Suppressor macrophage treated with lipopolysaccharide for 1 hour (primary cell): ENCODE measurements at places on chromosomes 4 and X.

DNA sequence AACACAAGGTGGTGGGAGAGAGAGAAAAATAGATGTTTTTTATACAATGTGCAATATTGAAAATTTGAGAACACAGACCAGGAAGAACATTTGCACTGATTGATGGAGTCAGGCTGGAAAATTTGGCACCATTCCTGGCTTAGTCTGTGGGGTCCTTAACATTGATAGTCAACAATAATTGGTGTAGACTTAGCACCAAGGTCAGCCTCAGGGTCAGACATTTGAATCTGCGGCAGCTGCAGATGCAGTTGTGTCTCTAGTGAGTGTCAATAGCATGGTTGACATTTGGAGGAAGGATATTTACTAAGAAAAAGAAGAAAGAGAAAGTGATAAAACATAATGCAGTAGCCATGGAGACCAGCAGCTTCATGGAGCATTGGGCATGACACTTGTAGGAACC lies 31.5 kb upstream of the GLRA3 start:
- no peak for DNase-seq

GRCh38 chr4:108094923-108095482 lies 73.7 kb downstream of the LEF1 start:
- DNase-seq: no peak

DNA sequence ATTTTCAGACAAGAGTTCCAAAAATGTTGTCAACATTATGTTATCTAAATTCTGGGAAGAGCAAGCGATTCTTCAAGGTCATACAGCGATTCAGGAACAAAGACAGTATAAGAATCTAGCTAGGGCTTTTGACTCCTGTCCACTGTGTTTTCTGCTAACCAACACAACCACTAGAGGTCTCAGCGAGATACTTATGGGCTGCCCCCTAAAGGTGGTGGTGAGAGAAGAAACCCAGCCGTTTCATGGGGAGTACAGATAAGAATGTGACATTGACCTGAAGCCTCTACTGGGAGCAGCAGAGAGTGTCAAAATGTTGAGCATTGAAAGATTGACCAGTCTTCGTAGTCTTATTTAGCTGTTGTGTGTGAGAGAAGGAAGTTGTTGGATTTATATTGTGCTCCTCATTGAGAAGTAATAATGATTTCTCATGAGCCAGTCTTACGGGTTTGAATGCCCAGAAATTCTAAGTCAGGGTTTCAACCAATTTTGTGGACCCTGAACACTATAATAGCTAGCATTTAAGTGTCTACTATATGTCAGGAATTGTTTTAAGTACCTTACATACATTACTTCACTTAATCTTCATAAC lies 168.3 kb downstream of the SPRY1 start:
- DNase-seq: peak; percentile 86

GRCh38 chrX:65688403-65688871 lies 21.0 kb downstream of the MSN start:
- peak; percentile 72 for DNase-seq

- DNase-seq: no peak
These were observed 746 bp upstream of the AADAT start for GRCh38 chr4:170090352-170091052.

GRCh38 chr4:113212613-113213012 lies 163.2 kb downstream of the ANK2 start:
- no peak for DNase-seq

- peak; percentile 85 for DNase-seq
These were observed 48.1 kb downstream of the DCLK2 start for GRCh38 chr4:150126201-150126863.

DNA sequence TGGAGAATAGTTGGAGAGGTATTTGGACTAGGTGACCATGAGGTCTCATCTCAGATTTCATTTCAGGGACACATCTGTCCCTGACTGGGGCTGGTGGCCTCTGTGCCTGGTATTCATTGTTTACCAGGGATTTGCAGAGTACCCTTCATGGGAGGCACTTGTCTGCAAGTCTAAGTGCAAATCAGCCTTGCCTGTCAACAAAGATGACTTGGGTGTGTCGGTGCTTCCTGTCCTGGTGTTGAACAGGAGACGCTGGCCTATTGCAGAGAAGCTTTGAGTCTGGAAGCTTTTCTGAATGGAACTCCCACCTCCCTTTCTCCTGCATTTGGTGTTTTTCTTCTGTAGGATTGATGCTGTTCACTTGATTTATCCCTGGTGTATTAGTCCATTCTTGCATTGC lies 104.1 kb downstream of the TNIP2 start:
- no peak for DNase-seq

- no peak for DNase-seq
These were observed 8.5 kb upstream of the TCEAL9 start for GRCh38 chrX:103347682-103348397.

GRCh38 chr4:14049946-14050345 lies 422.4 kb upstream of the BOD1L1 start:
- DNase-seq: no peak

- DNase-seq: no peak
These were observed 26.4 kb upstream of the PNMA3 start for GRCh38 chrX:153029875-153030274.

GRCh38 chrX:78366576-78366975 lies 39.2 kb upstream of the CYSLTR1 start:
- DNase-seq: no peak

GRCh38 chrX:119573840-119574393 lies 446 bp upstream of the UBE2A start:
- peak; percentile 58 for DNase-seq

DNA sequence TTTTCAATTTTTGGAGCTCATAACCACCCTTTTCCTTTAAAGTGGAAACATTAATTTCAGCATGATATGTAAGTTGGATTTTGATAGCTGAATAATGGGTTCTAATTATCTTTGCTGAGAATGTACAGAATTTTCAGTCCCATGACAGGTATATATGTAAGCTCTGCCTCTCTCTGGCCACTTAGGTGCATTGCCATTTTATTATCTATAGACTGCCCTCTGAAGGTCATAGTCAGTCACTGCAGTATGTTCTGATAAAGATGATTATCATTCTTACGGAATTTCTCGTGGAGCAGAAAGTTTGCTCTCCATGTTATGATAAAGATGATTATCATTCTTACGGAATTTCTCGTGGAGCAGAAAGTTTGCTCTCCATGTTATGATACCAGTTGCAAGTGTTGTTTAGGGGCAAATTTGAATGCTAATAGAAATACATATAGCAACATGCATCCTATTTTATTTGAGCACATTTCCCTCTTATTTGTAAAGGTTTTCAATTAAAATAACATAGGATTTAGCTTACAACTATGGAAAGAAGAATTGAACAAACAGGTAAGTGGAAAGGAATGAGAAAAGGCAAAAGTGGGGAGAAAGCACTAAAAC lies 10.4 kb downstream of the AFP start:
- DNase-seq: peak; percentile 76

DNA sequence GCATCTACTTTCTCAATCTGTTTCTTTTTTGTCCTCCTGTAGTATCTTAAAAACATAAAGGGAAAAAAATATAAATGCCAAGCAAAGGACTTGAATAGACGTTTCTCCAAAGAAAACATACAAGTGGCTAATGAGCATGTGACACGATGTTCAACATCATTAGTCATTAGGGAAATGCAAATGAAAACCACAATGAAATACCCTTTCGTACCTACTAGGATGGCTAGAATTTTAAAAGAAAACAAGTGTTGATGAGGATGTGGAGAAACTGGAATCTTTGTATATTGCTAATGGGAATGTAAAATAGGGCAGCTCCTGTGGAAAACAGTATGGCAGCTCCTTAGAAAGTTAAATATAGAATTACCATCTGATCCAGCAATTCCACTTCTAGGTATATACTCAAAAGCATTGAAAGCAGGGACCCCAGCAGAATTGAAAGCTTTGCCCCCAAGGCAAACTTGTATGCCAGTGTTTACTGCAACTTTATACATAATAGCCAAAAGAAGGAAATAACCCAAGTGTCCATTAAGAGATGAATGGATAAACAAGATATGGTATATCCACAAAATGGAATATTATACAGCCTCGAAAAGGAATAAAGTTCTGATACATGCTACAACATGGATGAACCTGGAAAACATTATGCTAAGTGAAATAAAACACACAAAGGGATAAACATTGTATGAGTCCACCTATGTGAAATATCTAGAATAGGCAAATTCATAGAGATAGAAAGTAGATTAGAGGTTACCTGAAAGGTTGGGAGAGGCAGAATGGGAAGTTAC lies 138.3 kb downstream of the SH3KBP1 start:
- DNase-seq: no peak

DNA sequence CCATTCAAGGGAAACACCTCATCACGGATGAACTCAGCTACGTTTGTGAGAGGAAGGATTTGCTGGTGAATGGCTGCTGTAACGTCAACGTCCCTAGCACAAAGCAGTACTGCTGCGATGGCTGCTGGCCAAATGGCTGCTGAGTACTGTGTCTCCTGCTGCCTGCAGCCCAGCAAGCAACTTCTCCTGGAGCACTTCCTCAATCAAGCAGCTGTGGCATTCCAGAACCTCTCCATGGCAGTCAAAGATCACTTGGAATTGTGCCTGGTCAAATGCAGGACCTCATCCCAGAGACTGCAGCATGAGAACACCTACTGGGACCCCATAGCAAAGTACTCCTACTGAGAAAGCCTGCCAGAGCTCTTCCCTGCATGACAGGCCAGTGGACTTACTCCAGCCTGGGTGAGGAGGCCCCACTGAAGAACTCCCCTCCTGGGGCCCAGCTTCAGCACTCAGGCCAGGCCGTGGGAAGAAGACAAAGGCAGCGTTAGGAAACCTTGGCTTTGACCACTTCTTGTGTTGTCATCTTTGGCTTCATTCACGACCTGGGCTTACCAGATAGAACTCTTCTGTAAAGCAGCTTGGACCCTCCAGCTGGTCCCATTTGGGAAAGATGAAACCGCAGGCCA lies 244.3 kb downstream of the RBMX2 start:
- DNase-seq: no peak

- DNase-seq: no peak
These were observed 48.0 kb downstream of the OTC start for GRCh38 chrX:38400389-38400910.

GRCh38 chr4:88803600-88804096 lies 106.0 kb upstream of the NAP1L5 start:
- peak; percentile 52 for DNase-seq

DNA sequence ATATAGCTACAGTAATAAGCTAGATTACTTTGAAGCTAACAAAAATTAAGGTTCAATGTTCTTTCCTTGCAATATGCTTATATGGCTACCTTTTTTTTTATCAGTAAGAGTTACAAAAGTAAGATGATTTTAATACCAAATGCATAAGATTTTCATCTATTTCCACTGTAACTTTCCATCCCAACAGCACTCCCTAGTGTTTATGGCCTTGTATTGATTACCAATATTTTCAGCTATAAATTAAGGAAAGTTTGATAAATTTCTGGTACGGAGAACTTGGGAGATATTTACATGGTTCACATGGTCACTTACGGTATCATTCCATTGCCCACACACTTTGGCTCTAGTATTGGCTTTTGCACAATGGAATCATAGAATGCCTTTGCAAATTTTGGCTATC lies 448.9 kb upstream of the PABPC4L start:
- DNase-seq: no peak

- peak; percentile 63 for DNase-seq
These were observed 585 bp upstream of the SEC24D start for GRCh38 chr4:118836301-118837120.

- no peak for DNase-seq
These were observed 11.4 kb downstream of the EDNRA start for GRCh38 chr4:147492306-147492705.

DNA sequence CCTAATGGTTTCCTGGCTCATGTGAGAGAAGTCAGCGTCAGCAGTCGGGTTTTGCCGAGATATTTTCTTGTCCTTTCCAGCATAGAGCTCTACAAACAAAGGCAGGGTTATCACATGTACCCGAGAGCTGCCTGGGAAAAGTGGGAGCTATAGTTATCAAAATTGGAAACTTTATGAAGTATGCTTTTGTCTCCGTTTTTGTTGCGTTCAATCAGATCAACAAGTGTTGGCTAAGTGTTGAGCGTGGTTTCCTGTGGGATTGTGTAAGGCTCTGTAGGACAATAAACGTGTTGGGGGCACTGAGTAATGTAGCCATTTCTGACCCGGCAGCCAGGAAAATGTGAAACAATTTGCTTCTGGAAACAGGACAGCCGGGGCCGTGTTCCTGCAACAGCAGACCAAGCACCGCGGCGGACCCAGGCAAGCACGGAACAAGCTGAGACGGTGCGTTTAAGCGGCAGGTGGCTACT lies at the start of gene BMX:
BMX (plus strand) TSS at position 311 of the 470 bp plus-strand sequence. CDS start 7,547 bp downstream, outside the sequence.
- DNase-seq: peak; percentile 2

- no peak for DNase-seq
These were observed 157.6 kb downstream of the EMCN start for GRCh38 chr4:100360211-100360610.

DNA sequence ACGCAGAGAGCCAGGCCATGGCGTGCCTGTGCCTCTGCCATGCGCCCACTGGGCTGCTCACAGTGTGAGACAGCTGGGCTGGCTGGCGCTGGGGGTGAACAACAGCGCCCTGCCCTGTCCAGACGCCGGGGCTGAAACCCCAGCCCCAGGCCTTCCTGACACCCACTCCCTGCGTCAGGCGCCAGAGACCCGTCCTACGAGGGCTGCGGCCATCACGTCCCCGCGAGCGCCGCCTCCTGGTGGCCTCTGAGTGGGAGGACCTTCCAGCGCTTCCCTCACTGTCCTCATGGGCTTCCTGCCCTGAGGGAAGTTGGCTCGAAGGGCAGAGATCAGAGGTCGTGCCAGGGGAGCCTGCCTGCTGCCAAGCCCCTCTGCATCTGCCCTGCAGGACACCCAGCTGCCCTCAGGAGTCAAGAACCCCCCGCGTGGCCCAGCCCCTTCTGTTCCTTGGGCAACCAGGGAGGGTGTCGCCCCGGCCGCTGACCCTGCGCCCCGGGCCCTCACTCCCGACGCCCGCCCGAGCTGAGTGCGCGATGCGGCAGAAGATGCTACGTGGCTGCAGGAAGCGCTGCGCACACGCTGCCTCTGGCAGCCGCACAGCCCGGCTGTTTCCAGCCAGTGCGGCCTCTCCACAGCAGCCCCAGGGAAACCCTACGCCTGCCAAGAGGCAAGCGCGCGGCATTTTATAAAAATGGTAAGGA lies 16.2 kb downstream of the NELFA start:
- DNase-seq: no peak

GRCh38 chrX:153925739-153926551 lies at the start of gene ARHGAP4:
Gene ARHGAP4, minus strand, starts transcription at chrX:153926264. Its CDS starts 62 bp downstream, at chrX:153926202.
- DNase-seq: peak; percentile 40

- DNase-seq: no peak
These were observed 476.2 kb downstream of the PPARGC1A start for GRCh38 chr4:23413631-23414030.

GRCh38 chr4:144674711-144675110 lies 28.8 kb downstream of the HHIP start:
- no peak for DNase-seq

- no peak for DNase-seq
These were observed 98.0 kb downstream of the CLCN4 start for GRCh38 chrX:10254739-10255138.

DNA sequence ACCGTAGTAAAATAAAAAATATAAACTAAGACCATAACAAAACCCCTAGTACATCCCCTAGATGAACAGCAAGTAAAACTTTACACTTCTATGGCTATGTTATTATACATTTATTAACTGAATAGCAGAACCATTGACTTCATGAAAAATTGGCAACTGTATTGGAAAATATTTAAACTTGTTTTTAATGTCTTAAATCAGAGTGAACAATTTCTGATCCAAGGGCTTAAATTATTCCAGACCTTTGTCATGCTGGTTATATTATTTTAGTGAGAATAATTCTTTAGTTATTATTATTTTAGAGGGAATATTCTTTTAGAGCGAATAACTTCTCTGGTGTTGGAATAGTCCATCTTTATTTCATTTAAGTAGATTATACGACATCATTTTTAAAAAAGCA lies 265.0 kb downstream of the ANK2 start:
- DNase-seq: no peak
